ENCODE measurements at places on chromosomes 12 and 14.

- DNase-seq, result no peak
These were observed 204.1 kb downstream of the CACNA1C start for GRCh38 chr12:2256915-2257314.

DNA sequence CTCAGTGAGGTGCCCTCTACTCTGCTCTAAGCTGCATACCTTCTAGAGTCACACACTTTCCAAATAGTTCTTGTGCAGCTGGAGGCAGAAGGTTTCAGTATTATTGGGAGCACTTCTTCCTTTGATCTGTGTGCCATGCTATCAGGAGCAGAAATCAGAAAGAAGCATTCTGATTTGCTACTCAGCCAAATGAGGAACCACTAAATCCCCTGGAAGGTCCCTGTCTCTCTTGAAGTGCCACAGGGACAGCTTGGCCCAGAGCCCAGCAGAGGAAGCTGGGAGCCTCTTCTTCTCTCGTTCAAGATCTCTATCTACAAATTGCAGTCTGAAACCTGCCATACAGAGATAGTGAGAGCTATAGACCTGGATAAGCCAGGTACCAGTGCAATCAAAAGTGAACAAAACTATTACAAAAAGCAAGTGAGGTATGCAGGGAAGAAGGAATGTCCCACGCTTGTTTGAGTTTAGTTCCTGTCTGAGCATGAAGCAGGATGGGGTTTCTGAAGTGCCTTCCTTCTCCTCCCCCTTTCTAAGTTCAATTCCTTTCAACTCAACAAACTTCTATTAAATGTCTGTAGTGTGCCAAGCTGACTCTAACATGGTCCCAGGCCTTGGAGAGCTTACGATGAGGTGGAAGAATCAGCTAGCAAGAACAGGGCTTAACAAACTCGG is 100.9 kb upstream of the PARP11 start:
- no peak for DNase-seq

GRCh38 chr12:98221243-98221808 is 294.1 kb upstream of the TMPO start:
- DNase-seq, result no peak

DNA sequence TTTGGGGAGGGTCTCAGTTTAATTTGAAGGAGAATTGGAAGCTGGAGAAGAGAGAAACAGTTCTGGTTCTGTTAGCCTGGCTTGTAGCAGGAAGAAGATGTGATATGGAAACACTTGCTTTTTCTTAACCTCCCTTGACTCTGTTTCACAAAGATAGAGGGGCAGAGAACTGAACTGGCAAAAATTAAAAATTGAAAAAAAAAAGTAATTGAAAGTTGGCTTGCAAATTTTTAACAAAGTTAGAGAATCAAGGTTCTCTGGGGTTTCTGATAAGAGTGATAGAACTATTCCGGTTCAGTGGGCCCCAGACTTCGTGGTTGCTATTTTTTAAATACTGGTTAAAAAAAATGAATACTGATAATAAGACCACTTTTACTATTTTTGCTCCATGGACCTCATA is 2.8 kb downstream of the CRADD start:
- DNase-seq, result no peak

DNA sequence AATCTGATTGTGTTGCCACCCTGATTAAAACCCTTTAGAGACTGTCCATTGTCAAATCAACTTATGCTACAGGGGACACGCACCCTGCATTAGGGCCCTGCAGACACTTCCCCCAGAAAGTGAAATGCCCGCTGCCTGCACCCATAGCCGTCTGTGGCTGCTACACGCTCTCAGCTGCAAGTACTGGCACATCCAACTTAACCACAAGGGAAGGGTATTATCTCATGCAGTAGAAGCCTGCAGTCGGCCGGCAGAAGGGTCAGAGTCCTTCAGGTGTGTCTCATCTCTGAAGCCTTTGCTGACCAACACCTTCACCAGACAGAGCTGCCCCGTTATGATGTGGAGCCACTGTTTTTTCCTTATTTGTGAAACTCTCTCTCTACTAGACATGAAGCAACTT is 20.8 kb downstream of the CFAP251 start:
- DNase-seq, result no peak

DNA sequence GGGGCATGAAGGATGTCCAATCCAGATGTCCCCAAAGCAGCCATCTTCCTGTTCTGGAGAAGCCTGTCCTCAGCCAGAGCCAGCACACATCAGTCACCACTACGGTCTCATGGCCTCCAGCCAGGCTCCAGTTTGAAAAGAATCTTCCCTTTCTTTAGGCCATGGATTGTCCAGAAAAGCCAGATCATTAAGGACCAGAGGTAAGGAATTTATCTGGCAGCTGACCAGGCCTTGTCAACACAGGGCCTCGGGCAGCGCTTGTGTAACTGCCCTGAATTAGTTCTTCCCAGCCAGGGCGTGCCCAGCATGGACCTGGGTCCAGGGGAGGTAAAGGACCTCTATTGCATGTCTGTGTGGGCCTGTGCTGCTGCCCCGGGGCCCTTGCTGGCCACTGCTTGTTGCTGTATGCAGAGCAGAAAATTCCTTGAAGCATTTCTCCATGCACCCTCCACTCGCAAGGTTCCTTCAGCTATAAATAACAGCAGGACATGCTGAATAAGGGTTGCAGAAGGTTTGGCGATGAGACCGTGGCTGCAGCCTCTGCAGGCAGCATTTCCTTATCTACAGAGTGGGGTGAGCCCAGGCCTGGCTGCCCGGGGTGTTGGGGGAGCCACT is 21.7 kb upstream of the VPS37B start:
- DNase-seq, result no peak

- no peak for DNase-seq
These were observed 538.2 kb upstream of the TBX3 start for GRCh38 chr12:115222220-115222619.

- DNase-seq, result no peak
These were observed 49.3 kb upstream of the TSPAN11 start for GRCh38 chr12:30877105-30877875.

DNA sequence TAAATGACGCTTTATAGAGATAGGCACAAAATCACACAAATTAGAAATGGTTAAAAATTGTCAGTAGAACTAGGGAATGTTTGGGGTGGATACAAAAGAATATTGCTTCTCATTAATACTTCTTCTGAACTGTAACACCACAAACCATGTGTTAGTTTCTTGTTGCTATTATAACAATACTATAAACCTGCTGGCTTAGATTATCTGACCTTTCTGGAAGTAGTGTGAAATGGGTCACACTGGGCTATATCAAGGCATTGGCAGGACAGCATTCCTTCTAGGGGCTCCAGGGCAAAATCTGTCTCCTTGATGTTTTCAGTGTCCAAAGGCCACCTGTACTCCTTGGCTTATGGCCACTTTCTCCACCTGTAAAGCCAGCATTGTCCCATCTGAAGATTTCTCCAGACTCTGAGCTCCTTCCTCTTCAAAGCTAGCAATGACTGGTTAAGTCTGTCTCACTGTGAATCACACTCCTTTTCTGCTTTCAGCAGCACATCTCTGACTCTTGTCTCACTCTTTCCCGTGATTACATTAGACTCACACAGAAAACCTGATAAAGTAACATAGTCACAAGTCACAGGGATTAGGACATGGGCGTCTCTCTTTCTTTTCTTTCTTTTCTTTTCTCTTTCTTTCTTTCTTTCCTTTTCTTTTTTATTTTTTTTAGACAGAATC is 86.3 kb downstream of the SLC15A4 start:
- DNase-seq, result no peak

DNA sequence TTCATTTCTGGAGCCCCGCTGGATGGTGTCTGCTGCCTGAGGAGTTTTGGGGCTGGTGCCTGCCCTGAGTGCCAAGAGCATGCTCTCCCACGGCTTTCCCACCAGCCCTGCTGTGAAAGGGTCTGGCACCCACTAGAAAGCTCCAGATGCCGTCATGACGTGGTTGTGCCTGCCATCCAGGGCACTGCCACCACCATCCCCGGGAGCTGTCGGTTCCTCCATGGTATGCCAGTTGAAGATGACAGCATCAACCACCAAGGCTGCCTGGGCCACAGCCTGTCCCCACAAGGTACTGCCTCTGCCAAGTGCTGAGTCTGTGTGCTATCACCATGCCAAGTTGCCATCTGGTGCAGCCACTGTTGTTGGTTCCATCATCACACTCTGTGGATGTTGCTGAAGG is 85.9 kb downstream of the TTC8 start:
- no peak for DNase-seq

- DNase-seq, result no peak
These were observed 213.5 kb downstream of the PELI2 start for GRCh38 chr14:56331592-56332216.

GRCh38 chr14:63563370-63564026 is 20.3 kb upstream of the PPP2R5E start:
- DNase-seq, result no peak

DNA sequence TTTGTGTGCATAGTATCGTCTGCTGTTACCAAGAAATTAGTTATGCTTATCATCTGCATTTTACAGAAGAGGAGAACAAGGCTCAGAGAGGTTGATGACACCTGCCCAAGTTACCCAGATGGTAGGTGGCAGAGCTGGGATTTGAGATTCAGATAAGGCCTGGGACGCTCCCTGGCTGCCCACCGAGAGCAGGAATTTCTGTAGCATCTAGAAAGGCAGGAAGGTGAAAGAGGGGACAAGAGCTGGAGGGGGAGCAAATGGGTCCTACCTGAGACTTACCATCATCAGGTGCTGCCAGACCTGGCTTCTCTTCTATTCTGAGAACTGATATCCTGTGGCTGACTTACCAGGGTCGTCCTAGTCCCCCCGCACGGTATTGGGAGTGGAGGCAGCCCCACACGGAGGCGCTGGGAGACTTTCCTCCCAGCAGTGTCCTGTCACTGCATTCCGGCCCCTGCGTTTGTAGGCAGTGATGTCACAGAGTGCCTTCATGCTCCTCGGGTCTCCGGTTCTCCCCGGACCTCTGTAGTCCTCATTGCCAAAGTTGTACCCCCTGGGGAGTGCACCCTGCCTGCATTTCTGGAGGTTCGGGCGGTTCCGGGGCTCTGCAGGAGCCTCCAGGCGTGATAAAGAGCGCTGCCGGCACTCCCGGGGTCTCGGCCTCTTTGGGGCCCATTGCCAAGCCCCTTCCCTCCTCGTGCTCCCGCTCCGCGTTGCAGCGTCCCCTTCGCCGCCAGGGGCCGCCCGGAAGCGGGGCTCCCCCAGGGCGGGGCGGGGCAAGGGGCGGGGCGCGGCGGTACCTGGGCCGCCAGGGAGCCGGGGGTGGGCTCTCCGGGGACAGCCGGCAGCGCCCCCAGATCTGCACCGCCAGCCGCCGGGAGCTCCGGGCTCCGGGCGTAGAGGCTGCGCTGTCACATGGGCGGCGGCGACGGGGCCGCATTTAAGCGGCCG is at the start of gene CABP1:
Gene CABP1 (plus strand): TSS at position 856 of the 951 bp plus-strand sequence. CDS start 60 bp downstream, at position 916.
- peak; percentile 11 for DNase-seq

- DNase-seq, result no peak
These were observed 258.7 kb downstream of the SYT10 start for GRCh38 chr12:33180918-33181317.

DNA sequence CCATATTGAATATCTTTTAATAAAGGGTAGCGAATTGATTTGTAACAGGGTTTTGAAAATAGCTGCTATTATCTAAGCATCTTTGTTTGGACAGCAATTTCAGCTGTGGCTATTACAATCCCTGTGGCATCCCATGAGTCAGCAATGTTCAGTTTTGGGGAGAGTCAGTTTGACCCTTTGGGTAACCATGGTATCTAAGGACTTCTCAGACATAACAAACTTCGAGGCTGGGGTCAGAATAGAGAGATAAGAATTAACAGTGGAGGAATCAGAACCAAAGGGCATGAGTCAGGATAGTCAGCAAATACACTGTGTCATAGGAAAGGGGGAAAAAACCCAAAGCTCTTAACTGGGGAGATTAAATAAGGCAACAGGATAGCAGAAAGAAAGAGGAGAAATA is 11.7 kb upstream of the PTHLH start:
- no peak for DNase-seq

GRCh38 chr12:40681148-40681547 is 11.1 kb upstream of the CNTN1 start:
- no peak for DNase-seq

GRCh38 chr12:108768591-108769500 is 37.5 kb upstream of the CORO1C start:
- DNase-seq, result no peak

DNA sequence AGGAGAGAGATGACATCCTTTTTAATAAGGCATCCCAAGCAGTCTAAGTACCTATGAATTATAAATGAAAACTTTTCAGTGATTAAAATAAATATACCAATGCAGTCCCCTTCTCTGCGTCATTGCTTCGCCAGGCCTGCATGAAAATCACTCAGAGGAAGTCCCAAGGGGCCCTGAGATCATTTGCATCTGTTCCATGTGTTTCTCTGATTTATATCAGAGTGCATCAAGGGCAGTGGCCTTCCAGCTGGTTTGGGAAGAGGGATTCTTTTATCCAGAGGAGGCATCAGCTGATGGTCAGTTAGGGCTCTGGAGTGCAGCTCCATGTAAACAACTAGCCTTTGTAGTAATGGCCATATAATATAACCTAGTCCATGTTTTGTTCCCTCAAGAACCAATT is 210.1 kb downstream of the RGS6 start:
- DNase-seq, result no peak

DNA sequence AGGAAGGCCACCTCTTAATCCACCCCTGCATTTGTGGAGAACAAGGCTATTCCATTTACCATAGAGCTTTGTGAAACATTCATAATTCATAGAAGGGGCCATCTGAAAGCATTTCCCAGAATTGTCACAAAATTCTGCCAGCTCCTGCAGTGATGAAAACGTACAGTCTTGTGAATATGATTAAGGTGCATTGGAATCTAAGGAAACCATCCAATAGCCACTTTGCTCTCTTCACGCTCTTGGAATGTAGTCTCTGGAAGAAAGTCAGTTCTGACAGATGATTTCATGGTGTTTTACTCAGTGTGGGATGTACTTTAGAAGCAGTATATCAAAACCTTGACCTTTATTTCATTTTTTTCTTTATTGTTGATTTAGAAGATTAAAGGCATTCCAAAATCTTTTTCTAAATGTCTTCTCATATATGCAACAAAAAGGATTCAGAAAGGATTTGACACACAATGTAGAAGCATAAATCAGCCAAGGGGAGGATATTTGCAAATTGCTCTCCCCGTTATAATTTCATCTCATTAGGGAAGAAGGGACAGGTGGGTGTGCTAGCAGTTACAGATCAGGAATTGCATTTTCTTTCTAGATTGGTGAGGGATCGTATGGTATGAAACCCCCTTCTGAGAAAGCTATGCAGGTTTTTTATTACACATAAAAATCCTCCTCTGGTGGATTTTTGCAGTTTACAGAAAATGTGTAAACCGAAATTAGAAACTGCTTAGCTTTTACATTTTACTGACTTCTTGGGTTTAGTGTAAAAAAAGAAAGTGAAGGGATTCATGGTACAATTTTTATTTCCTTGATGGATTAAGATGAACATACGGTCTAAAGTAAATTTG is 390.2 kb downstream of the LRIG3 start:
- DNase-seq, result no peak

DNA sequence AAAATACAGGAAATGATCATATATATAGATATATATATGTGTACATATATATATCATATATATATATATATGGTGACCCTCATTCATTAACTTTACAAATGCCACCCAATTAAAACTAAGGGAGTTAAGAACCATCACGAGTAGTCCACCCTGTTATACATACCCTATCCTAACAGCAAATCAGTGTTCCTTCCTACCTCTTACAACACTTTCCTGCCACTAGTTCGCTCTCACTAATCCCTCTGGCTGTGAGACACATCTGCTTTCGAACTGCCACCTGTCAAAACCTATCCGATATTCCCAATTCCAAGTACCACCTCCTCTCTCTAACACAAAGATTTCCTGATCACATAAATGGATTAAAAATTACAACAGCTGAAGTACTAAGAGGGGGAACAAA is 100.5 kb downstream of the EEA1 start:
- no peak for DNase-seq
